SJCRH30 (cell line): ENCODE measurements at places on chromosomes 3 and 15.
A peak's percentile ranks its signal among the peaks of the same experiment; 100 is the strongest.

- DNase-seq, result no peak
Measured at GRCh38 chr15:67096546-67097294, 31.3 kb downstream of the SMAD3 start.

GRCh38 chr15:77619883-77620282 is 12.8 kb downstream of the LINGO1 start:
- DNase-seq, result no peak

- DNase-seq, result no peak
Measured at GRCh38 chr3:9247361-9247940, 2.0 kb downstream of the SRGAP3 start.

DNA sequence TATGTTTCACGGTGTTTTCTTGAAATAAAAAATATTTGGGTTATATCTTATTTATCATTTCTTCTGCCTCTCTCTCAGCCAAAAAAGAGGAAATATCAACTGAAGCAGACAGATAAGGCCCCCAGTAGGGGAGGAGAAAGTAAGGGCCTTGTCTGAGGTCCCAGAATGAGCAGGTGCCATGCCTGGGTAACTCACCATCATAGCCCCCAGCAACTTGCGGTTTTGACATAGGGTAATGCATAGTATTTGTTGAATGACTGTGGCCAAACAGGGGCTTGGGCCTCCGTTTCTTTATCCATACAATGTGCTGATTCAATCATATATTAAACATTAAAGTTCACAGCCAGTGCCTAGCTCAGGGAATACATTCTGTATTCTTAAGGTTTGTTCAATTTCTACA is 119.6 kb downstream of the ABI3BP start:
- no peak for DNase-seq

DNA sequence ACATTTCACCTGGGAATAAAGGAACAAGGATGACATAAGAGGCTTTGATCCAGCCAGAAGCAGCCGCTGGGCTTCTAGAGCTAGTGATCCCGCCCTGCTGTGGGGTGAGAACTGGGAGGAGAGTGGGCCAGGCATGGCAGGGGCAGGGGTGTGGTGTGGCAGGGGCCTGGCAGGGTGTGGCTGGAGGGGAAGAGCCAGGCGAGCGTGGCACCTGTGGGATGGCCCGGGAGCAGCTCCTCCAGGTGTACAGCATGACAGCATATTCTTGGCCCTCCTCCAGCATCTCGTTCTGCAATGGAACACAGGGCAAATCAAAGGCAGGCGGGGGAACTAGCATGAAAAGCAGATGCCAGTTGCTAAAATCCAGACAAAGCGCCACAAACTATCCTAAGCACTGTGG is 35.5 kb downstream of the CYFIP1 start:
- no peak for DNase-seq

- no peak for DNase-seq
Measured at GRCh38 chr3:124250053-124250452, 258.1 kb upstream of the ROPN1 start.

DNA sequence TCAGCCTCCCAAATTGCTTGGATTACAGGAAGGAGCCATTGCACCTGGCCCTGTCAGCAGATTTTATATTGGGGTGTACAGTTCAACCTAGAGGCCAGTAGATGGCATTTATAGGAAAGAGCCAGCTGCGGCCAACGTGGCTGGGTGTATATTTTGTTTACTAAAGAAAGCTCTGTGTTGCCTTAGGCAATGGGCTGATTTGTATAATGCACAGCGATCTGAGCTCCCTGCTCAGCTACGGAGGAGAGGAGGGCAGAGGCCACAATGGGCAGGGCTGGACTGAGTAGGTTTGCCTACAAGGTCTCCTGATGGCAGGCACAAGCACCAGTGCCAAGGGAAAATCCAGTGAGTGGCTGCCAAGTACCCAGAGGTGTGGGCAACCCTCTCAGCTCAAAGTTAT is 282.4 kb downstream of the ARPP21 start:
- DNase-seq, result no peak

GRCh38 chr3:102510663-102511062 is 75.8 kb downstream of the ZPLD1 start:
- DNase-seq, result no peak

- peak; percentile 6 for DNase-seq
Measured at GRCh38 chr3:176430244-176431037, 766.8 kb downstream of the TBL1XR1 start.

DNA sequence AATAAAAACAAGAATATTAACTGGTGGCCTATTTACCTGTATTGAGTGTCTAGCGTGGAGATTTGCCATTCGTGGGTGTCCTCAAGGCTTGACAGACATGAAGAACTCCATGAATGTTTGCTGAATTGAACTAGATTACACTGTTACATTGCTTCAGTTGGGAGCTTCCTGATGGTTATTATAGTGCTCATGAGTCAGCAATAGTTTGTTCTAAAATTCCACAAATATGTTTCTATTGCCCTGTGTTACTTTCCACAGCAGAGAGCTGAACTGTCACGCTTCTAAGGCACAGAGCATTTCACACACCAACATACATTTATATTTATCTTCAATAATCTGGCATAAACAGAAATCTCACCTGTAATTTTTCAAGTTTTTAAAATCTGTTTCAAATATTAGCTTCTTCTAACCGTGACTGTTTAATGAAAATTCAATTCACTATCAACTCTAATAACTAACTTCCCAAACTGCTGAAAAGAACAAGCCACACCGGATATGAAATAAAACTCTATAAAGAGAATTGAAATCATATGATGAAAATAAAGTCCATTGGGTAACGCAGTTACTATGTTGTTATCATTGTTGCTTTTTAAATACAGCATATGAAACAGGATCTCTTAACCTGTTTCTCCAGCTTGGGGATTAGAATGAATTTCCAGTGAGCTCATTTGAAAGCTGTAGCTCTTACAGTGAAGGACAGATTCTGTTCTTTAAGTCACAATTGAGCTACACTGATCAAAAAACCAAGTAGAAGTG is 61.2 kb upstream of the MCF2L2 start:
- DNase-seq, result no peak
